Stimulated activated CD4-positive, alpha-beta T cell treated with anti-CD3 and anti-CD28 coated beads, Interleukin-15, amount 100 ng/mL, for 1 hour (primary cell): ENCODE measurements at places on chromosomes 11 and 22.
A peak's percentile ranks its signal among the peaks of the same experiment; 100 is the strongest.

DNA sequence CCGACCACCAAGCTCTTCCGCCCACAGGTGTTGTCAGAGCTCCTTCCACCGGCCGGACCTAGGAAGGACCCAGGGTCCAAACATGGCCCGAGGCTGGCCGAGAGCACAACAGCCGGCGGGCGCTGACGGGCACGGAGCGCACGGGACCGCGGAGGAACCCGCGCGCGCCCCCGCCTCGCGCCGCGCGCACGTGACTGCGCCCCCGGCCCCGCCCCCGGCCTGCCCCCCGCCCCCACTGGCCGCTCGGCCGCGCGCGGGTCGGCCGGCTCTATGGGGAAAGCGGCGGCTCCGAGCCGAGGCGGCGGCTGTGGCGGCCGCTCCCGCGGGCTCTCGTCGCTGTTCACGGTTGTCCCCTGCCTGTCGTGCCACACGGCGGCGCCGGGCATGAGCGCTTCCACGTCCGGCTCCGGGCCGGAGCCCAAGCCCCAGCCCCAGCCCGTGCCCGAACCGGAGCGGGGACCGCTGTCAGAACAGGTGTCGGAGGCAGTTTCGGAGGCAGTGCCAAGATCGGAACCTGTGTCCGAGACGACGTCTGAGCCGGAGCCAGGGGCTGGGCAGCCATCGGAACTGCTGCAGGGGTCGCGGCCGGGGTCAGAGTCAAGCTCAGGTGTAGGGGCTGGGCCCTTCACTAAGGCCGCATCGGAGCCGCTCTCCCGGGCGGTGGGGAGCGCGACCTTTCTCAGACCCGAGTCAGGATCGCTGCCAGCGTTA is at the start of gene OSBP2:
TSS of gene OSBP2 (plus strand) at position 235 of the 711 bp plus-strand sequence. CDS start at position 271, 36 bp downstream.
- DNase-seq, result peak; percentile 26

- no peak for DNase-seq
Measured at GRCh38 chr11:118439646-118440045, 3.4 kb downstream of the KMT2A start.

DNA sequence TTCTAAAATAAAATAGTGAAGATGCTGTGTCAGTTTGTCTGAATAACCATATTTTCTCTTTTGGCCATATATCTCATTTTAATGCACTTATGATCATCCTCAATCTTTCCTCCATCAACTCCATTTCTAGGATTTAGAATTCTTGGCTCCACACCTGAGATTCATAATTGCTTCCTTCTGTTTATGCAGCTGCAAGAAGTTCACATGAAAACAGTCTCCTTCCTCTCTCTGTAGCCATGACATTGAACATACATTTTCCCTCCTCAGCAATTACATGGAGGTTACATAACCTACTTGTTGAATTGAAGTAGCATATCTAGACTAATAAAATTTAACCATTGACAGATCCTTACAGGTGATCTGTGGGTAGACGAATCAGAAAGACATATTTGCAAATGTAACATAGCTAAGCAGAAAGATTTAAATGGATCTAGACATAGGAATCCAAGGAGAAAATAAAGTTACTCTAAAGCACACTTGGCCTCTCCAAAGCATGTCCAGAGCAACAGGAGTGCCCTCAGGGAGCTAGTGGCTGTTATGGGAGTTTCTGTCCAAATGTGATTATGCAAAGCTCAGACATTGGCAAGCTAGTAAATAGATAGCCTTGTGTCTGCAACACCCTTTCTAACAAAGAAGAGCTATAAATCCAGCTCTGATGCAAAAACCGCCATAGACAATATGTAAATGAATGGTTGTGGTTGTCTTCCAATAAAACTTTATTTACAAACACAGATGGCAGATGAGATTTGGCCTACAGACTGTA is 119.9 kb upstream of the MPPED2 start:
- DNase-seq, result no peak

GRCh38 chr11:104152941-104153505 is 10.9 kb downstream of the PDGFD start:
- DNase-seq, result no peak

DNA sequence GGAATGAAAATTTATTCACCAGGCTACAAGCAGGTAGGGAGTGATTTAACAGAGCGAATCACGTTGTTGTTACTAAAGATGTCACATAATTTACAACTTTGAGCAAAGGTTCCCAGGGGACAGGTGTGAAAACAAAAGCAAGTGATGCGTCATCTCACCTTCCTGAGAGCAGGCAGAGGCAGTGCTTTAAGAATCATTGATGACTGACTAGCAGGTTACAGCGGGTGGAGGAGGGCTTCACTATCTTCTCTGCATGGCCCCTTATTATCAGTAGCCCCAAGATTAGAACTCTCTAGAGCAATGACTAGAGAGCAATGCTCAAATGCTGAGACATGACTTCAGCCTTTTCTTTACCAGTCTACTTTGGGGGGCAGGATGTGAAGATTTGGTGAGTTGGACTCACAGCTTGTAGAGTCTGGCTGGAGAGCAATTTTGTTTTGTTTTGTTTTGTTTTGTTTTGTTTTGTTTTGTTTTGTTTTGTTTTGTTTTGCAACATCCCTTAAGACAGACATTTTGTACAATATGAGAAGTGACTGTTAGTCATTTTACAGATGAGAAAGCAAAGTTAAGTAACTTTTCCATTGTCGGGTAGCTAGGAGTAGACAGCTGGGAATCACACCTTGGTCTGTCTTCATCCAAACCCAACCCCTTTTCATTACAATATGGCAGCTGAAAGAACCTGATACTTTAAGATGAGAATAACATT is 84.8 kb downstream of the SLC1A2 start:
- no peak for DNase-seq

GRCh38 chr11:120925944-120926343 is 98.0 kb upstream of the TBCEL start:
- DNase-seq, result no peak

GRCh38 chr11:20362481-20362880 is 1.0 kb upstream of the HTATIP2 start:
- DNase-seq, result no peak

DNA sequence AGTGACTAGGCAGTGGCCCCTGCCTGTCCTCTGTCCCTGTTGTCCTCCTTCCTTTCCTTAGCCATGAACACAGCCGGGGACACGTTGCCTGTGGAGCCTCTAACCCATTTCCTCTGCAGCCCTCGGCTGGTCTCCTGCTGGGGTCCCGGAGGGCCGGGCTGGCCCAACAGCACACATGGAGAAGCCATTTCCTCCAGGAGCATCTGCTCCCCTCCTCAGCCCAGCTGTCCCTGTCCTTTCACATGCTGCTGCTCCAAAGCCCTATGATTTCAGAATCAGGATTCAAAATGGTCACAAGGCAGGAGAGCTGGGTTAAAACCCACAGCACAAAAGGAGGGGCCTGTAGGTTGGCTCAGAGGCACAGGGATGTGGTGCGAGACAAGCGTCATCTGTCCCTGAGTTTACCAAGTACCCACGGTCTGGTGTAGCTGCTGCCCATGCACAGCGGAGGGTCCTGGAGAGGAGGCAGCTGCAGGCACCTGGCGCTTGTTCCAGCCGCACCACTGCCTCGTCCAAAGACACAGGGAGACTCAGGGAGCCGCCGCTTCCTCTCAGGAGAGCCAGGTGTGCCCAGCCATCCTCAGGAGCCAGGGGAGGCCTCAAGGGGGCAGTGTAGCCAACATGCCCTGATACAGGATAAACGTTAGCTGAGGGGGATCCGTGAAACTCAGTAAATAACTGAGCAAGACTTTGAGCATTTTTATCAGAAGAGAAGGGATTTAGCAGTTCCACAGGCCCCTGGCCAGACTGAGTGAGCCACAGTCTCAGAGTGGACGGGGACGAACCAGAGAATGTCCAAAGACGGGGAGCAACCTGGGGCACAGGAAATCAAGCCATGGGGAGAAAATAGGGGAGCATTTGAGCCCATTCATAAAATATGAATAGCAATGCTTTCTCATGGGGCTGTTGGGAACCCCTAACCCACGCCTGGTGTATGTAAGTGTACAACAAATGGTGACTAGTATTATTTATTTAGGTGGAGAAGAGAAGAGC is 3.9 kb upstream of the VSIG10L2 start:
- DNase-seq, result peak; percentile 35

DNA sequence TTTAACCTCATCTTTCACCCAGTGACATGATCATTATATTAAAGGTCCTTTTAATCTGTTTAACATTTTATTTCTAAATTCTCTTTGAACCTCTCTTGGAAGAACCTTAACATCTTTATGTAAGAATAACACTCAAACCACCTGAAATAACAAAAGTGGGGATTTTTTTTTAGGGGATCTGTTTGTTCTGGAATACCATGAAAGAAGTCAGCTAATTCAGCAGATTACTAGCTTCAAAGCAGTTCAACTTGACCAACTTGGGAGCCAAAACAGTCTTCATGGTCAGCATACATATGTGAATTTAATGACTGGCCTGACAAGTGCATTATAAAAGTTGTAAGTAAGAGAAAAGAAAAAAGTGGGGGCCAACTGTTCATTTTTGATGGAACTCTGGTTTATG is 52.3 kb downstream of the CCDC34 start:
- DNase-seq, result no peak

GRCh38 chr11:132414451-132414850 is 1044.0 kb downstream of the NTM start:
- DNase-seq, result no peak

GRCh38 chr11:44467931-44468330 is 97.5 kb upstream of the CD82 start:
- no peak for DNase-seq

DNA sequence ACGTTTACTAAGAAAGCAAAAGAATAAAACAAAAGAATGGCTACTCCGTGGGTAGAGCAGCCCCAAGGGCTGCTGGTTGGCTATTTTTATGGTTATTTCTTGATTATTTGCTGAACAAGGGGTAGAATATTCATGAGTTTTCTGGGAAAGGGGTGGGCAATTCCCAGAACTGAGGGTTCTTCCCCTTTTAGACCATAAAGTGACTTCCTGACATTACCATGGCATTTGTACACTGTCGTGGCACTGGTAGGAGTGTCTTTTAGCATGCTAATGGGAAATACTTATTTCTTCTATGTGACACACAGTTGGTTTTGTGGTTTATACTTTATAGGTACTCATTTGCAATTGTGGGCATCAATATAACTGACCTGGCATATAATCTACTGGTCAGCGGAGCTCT is 56.3 kb downstream of the SLN start:
- no peak for DNase-seq

DNA sequence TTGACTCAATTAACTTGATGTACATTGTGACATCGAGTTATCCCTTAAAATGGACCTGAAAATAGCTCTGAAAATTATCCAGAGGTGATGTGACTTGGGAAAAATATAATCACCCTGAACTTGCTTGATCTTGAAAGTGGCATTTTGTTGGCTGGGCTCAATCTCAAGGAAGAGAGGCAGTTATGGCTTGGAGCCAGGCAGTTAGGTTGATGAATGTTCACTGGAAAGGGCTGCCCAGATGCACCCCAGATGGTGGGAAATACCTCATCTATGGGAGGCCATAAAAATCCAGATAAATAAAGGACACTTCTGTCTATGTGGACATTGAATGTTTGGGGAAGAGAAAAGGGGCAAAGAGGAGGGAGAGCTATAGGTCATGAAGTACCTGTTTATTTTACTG is 55.7 kb upstream of the OR5AN1 start:
- no peak for DNase-seq

DNA sequence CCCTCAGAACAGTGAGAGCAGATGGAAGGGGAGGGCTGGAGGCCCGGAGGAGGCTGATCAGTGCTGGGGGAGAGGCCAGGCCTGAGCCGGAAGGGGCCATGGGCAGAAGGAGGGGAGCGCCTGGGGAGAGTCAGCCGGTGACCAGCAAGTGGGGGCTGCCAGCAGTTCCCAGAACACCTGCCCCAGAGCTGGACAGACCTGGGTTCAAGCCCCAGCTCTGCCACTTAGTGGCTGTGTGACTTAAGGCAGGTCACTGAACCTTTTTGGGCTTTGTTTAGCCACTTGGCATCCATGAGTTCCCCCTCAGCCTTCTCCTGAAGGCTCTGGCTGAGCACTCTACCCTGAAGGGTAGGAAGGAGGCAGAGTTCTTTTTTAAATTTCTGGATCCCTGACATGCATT is 17.4 kb downstream of the WNT11 start:
- no peak for DNase-seq

- no peak for DNase-seq
Measured at GRCh38 chr22:47155131-47155885, 392.9 kb downstream of the TBC1D22A start.

GRCh38 chr11:119780222-119780953 is 51.4 kb upstream of the NECTIN1 start:
- DNase-seq, result no peak
